ENCODE measurements at places on chromosomes 16 and 17.

GRCh38 chr17:27512511-27513346, 56.5 kb downstream of the KSR1 start:
- peaks cover 21% of the 10 kb centered on the region for H3K4me1 ChIP-seq
- DNase-seq, result no peak
- no peak overlapping the region for H3K4me3 ChIP-seq

DNA sequence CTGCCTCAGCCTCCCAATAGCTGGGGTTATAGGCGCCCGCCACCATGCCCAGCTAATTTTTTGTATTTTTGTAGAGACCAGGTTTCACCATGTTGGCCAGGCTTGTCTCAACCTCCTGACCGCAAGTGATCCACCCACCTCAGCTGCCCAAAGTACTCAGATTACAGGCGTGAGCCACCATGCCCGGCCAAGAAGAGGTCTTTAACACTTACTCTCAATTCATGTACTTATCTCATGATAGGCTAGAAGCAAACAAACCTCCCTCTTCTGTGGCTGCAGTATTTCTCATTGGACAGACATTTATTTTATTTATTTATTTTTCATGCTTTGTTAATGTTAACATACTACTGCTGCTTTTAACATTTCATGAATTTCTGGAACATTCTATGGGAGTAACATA, 7.0 kb upstream of the NT5C start:
- DNase-seq, result no peak
- H3K4me1 ChIP-seq, result peaks cover 4% of the 10 kb centered on the region
- no peaks in the 10 kb centered on the region for H3K27me3 ChIP-seq
- no peak overlapping the region for H3K4me3 ChIP-seq

DNA sequence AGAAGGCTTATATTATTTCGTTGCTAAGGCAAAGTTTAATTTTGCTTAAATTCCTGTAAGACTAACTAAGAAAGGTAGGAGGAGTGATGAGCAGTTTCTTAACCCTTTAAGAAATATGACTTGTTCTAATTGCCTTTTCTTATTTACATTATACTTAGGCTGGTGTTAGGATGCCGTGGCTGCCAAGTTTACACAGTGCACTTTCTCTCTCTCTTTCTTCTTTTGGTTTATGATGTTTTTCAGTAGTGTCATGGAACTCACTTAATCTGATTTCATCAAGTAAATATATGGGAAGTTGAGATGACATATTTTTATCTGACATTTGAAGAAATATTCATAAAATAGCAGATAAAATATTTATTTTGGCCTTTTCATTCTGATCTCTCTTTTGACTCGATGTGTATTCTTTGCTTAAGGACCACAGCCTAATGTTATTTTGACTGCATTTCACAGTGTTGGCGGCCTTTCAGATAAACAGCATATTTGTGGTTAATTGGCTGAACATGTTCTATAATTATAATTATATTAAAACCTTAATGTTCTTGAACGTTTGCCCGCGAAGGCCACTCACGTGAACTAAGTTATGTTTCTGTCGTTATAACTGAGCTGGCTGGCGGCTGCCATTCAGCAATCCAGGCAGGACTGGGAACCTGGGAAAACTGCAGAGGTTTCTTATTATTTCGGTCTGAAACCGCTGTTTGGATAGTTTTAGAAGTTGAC, 191.6 kb downstream of the WWOX start:
- no peak for DNase-seq
- peaks cover 3% of the 10 kb centered on the region for H3K36me3 ChIP-seq
- H3K4me3 ChIP-seq, result no peak overlapping the region
- H3K27me3 ChIP-seq, result no peaks in the 10 kb centered on the region
- no peak overlapping the region for H3K27ac ChIP-seq

- no peak overlapping the region for H3K4me3 ChIP-seq
- H3K36me3 ChIP-seq, result peaks cover 12% of the 10 kb centered on the region
- no peak overlapping the region for H3K27ac ChIP-seq
- no peaks in the 10 kb centered on the region for H3K27me3 ChIP-seq
- no peak for DNase-seq
These were observed 77.0 kb downstream of the SMURF2 start for GRCh38 chr17:64585146-64585545.

Measured in memory B cell (primary cell).